ENCODE measurements at places on chromosomes 1 and 21.

GRCh38 chr1:193753038-193753756 lies 566.8 kb upstream of the B3GALT2 start:
- no peak for DNase-seq

DNA sequence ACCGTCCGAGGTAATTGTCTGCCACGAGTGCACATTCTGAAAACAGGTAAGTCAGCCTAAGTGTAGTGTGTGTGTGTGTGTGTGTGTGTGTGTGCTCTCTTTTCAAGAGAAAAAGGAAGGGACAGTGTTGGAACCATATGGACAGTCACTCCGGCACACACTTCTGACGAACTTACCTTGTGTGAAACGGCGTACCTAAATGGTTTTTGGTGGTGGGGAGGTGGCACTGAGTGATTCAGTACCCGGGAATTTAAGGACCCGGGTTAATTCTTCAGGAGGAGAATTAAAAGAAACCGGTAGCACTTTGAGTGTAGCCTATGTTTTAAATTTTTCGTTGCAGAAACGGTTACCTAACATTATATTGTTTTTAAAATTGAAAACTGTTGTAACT lies 286 bp downstream of the ODR4 start:
- no peak for DNase-seq

GRCh38 chr1:160367934-160368923 lies 1.4 kb downstream of the NHLH1 start:
- DNase-seq = no peak

DNA sequence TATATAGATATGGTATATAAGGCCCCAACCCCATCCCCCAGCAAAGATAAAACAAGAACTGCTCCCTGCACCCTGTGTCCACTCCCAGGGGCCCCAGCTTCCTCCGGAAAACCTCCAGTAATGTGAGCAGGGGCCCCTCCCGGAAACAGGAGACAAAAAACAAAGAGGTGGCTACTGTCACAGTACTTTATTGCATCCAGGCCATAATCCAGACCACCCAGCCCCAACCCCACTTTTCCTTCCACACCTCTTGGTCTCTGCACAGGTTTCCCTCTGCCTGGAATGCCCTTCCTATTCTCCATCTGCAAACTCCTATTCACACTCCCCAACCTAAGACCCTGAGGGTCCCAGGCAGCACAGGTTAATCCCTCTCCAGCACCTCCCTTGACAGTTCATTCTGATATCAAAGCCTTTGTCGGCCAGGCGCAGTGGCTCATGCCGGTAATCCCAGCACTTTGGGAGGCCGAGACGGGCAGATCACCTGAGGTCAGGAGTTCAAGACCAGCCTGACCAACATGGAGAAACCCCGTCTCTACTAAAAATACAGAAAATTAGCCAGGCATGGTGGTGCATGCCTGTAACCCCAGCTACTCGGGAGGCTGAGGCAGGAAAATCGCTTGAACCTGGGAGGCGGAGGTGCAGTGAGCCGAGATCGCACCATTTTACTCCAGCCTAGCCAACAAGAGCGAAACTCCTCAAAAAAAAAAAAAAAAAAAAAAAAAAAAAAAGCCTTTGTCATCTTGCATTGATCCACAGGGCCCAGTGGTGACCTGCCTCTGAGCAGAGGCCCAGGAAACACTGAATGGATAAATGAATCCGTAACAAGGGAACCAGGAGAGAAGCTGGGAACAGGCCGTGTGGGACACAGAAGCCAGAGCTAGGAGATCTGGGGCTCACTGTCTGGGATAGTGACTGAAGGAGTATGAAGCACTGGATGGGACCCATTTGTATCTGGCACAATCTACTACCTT lies 2.3 kb upstream of the AUNIP start:
- no peak for DNase-seq

DNA sequence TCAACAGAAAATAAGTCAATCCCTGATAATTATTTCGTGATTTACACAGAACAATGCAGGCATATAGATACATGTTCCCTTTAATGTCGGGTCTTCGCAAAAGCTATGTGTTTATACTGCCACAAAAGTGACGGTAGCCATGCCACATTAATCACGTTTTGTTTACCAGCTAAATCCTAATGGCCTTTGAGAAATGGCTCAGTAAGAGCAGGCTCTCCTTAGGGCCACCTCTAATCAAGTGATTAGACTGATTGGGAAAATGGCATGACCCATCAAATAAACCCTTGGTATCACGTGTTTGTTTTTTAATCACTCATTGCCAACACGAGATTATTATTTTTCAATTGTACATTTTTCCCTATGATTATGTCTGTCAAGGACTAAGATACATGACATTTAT lies 102.0 kb upstream of the USP25 start:
- no peak for DNase-seq

- DNase-seq = no peak
These were observed 28.7 kb downstream of the PACC1 start for GRCh38 chr1:212386029-212386428.

DNA sequence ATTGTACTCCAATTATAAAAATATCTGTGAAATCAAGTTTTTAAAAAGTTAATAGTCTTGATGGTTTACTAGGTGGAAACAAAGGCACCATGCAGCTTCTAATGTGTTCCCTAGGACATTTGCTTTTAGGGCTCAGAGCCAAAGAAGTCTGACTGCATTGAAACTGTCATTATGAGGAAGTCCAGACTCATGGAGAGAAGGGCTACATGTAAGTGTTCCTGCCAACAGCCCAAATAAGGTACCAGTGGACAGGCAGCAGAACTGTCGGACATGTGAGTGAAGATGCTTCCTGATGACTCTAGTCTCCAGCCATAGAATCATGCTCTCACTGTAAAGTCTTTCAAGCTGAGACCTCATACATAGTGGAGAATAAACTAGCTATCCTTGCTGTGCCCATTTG lies 287.6 kb downstream of the AKT3 start:
- DNase-seq = no peak

- DNase-seq = no peak
These were observed 161.8 kb upstream of the IRF2BP2 start for GRCh38 chr1:234771642-234772344.

DNA sequence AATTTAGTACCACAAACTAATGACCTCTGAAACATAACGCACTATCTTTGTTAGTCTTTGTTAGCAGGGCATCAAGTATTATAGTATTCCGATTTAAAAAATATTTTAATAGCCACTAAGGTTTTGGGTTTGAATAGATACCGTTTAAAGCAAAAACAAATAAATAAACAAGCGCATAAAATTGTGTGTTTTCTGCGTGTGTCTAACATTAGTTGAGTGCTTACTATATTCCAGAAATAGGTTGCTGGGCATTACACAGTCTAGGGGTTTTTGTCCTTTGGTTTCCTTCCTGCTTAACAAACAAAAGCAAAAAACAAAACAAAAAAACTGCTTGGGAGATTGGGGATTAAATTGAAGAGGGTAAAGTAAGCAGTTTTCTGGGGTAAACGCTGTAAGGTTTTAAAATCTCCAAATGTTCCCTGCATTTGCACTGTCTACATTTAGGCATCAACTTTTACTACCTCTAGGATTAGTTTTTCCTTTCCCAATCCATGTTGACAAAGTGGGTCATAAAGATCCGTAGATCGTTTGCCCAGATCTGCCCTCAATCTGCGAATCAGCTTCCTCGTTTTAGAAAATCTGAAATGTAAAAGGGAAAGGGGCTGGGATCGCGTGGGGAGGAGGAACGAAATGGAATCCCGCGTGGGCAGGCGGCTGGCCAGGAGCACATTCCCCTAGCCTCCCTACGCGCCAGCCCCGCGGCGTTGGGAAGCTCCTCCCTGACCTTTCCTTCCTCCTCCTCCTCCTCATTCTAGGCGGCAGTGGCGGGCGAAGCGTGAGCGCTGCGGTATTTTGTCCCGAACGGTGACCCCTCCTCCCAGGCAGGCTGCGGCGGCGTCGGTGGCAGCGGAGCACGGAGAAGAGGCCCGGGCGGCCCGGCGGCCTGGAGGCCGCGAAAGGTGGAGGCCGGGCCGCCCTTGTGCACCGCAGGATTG lies at the start of gene KCTD3:
Gene KCTD3 (plus strand): TSS at position 749 of the 935 bp plus-strand sequence. CDS start 382 bp downstream, outside the sequence.
- peak; percentile 17 for DNase-seq

DNA sequence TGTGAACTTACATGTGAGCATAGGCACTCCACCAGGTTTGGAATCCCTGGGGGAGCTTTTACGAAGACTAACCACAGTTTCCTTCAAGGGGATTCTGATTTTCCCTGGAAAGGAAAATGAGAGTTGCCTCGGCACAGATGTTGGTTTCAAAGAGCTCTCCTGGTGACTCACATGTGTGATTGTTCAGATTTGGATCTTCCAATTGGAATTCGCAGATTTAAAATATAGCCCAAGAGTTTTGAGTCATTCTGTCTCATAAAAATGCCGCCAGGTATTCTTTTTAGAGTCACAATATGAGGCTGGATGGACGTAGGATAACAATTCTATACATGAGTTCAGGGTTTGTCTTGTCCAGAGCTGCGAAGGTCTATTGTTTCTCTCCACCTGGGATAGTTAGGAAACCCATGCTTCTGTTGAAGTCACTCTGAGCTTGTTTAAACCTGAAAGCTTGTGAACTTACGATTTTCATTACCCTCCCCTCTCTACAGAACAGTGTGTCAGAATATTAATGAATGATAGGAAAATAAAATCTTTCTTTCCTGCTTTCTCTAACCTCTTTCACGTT lies 64.9 kb downstream of the TGFB2 start:
- DNase-seq = no peak

DNA sequence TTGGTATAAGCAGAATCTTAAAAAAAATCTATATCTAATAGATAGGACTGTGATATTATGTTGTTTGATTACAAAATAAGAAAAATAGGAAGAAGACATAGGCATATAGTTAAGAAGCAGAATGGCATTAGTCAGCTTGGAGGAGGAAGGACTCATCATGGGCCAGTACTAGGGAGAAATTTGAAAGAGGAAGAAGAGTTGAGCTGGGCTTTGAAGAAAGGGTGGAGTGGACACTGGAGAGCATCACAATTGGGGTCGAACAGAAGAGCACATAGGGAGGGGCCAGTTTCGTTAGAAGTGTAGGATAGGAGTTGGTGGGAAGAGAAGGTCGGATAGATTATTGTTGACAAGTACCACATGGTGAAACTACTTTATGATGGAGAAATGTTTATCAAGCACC lies 129.3 kb downstream of the CACHD1 start:
- DNase-seq = no peak

DNA sequence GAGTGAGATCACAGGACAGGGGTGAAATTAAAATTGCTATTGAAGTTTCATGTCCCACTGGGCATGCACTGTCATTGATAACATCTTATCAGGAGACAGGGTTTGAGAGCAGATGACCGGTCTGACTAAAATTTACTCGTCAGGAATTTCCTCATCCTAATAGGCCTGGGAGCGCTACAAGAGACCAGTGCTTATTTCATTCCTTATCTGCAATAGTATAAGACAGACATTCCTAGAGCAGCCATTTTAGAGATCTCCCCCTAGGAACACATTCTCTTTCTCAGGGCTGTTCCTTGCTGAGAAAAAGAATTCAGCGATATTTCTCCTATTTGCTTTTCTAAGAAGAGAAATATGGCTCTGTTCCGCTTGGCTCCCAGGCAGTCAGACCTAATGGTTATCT lies 181.4 kb upstream of the ETV3 start:
- no peak for DNase-seq

- no peak for DNase-seq
These were observed 51.8 kb downstream of the MT1HL1 start for GRCh38 chr1:236952246-236953003.

- DNase-seq = no peak
These were observed 141.4 kb downstream of the RUNX1 start for GRCh38 chr21:34907461-34908418.

DNA sequence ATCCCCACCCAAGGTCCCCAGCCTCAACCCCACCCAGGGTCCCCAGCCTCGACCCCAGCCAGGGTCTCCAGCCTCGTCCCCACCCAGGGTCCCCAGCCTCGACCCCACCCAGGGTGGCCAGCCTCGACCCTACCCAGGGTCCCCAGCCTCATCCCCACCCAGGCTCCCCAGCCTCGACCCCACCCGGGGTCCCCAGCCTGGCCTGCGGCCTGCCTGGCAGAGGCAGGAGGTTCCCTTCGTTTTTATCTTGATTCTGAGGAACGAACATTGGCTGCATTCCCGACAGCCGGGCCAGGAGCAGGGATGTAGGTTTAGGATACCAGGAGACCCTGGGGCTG lies 3.4 kb upstream of the PDE9A start:
- no peak for DNase-seq

DNA sequence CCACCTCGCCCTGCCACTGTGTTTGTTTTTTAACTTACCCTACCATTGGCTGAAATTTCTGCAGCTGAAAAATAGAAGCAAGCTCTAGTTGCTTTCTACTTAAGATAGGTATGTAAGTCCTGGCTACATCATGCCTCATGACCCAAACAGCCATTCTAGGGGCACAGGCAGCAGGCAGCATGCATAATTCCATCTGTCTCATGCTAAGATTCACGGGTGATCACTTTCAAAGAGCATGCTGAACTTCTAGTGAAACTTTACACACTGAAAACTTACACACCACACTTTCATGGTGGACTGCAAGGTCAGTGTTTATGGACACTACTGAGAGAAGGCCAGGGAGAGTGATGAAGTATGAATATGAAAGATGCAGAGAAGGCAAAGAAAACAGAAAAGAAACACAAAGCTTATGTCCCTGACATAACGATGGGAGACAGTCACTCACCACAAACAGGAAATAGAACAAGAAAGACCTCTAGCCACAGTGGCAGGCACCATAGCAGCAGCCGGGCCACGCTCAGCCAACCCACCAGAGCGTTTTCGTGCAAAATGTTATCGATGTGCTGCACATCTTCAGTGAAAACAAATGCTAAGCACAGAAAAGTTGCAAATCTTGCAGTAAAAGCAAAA lies 102.3 kb upstream of the TIAM1 start:
- DNase-seq = no peak

GRCh38 chr1:111857194-111857651 lies 101.5 kb downstream of the DDX20 start:
- no peak for DNase-seq

GRCh38 chr1:194084755-194085154 lies 898.3 kb upstream of the B3GALT2 start:
- DNase-seq = no peak

DNA sequence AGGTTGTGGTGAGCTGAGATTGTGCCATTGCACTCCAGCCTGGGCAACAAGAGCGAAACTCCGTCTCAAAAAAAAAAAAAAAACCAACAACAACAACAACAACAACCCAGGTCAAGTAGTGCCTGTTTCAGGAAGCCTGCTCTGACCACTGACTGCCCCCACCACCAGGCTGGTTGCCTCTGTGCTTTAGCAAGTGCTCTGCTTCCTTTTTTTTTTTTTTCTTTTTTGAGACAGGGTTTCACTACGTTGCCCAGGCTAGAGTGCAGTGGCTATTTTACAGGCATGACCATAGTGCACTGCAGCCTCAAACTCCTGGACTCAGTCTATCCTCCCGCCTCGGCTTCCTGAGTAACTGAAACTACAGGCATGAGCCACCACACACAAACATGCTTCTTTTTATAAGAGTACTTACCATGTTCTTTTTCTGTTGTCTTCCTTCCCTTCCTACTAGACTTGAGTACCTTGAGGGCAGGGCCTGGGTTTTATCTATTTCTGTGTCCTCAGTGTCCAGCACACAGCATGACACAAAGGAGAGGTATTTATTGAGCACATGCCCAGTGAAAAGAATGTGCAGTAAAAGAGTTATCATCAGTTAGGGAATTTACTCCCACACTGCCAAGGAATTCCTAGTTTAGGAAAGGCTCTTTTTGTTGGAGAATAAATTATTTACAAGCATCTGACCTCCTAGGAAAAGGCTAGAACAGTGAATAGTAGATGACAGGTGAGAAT lies 9.9 kb upstream of the COA7 start:
- DNase-seq = no peak

- DNase-seq = no peak
These were observed 46.4 kb downstream of the ZNF281 start for GRCh38 chr1:200363264-200363933.

- DNase-seq = peak; percentile 42
These were observed at the start of gene NEK7 for GRCh38 chr1:198156745-198157240. Gene NEK7 (plus strand): TSS chr1:198156998. CDS start chr1:198232581, 75,583 bp downstream.

- no peak for DNase-seq
These were observed 498.2 kb downstream of the PLPP3 start for GRCh38 chr1:56081173-56081572.
